ENCODE measurements at places on chromosomes 6 and 20.

DNA sequence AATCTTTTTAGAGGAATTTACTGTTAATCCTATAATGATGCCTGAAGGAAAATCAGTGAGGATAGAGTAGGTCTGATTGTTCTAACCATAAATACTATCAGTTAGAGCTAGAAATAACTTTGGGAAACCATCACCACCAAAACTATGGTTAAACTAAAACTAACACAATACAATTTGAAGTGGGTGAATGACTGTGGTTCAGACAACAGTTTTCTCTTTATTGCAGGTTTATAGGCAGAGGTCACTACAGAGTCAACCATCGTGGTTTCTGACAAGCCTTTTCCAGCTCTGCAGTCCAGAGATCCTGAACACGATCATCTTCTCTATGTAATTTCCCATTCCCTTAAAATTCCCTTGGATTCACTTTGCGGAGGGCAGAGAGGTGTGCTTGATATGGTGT, 134.3 kb downstream of the IBTK start:
- DNase-seq, result no peak

DNA sequence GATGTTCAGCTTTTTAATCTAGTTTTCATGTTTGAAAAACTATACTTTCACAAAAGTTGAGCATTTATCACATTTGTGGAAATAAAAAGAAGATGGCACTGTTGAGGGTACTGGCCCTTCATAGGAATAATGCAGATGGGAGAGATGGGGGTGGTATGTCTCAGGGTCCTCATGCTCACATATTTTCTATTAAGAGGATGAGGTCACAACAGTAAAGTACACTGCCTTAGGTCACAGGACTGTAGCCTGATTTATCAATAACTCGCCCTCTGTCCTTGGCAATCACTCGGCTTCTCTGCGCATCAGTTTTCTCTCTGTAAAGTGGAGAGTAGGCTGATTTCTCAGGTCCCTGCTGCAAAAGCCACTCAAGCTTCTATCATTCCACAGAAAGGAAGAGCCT, 55.9 kb downstream of the PPP1R3G start:
- DNase-seq, result no peak

DNA sequence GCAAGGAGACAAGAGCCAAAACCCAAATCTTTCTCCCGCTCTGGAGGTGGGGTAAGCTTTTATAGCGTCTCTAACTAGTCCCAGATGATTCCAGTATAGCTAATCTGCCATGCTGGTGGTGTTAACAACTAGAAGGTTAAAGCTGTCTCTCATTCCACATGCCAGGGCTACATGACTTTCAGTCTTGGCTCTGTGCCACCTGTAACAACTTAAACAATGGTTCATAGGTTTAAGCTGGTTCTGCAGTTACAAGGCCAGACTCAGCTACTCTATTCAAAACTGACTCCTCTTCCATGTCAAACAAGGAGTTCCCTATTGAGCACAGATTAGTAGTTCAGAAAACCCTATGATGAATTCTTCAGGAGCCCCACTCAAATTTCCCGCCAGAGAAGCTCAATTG, 128.9 kb downstream of the ELOVL4 start:
- DNase-seq, result no peak

- DNase-seq, result no peak
These were observed 460.2 kb upstream of the BTBD3 start for GRCh38 chr20:11457488-11457887.

- no peak for DNase-seq
These were observed 56.2 kb upstream of the UFL1 start for GRCh38 chr6:96465321-96465903.

- no peak for DNase-seq
These were observed 18.5 kb downstream of the CITED2 start for GRCh38 chr6:139355777-139356445.

DNA sequence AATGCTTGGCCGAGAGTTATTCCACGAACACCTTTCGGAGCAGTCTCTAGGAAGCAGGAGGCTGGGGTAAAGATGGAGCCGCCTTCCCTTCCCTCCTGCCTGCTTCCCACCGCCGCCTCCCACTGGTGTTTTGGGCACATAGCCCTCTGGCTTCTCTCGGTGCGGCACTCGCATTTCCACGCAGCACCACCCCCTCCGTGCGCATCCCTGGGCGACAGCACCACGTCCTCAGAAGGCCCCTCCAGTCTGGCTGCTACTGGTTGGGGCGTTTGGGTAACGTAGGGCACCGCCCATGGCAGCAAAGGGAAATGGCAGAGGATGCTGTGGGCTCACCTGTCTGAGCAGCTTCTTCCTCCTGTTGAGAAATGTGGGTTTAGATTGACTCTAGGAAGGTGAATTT, 2.4 kb downstream of the COL20A1 start:
- no peak for DNase-seq

DNA sequence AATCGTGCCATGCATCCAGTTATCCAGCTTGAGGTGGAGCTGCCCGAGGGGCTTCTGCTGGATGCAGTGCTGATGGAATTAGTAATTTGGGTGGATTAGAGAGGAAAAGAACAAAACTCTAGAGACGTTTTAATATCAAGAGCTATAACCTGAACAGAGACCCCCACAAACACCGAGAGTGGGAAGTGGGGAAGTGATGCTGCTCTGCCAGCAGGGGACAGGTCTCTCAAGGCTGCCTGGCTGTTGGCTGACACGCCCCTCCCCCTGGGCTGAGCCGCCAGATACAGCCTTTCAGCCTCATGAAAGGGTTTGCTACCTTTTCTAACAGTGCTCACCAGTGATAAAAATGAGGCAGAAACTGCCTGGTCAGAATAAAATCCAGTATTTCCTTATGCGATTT, 9.6 kb downstream of the LEMD2 start:
- no peak for DNase-seq

DNA sequence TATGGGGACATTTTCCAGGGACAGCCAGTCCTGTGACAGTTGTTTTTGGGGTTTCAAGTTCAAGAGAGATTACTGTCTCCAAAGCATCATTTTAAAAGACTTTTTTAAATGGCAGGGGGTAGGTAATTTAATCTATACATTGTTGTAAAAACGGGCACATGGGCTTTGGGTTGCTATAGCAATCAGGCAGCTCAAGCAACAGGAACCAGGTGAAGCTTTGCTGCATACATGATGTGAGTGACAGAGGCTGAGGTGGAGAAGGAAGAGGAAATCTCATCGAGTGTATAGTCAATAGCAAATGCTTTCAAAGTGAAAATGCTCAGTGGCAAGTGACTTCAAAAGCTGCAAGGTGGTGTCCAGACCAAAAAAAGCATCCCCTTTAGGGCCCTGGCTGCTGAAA, 277.4 kb upstream of the JAG1 start:
- no peak for DNase-seq

DNA sequence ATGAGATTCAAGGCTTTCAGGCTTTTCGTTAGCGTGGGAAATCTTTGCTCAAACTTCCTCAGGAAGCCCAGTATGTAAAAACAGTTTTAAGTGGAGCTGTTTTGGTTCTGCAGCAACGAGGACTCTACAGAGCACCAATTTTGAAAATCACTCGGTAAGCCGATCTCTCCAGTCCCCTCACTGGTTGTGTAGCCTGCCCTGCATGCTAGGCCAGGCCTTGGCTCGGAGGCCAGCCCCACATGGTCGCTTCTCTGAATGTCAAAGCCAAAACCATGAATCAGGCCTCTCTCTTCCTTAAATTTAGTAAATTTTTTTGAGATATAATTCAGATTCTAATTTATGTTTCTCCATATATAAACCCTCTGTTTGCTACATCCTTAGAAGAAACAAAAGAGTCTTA, 108.0 kb downstream of the CHD6 start:
- no peak for DNase-seq

DNA sequence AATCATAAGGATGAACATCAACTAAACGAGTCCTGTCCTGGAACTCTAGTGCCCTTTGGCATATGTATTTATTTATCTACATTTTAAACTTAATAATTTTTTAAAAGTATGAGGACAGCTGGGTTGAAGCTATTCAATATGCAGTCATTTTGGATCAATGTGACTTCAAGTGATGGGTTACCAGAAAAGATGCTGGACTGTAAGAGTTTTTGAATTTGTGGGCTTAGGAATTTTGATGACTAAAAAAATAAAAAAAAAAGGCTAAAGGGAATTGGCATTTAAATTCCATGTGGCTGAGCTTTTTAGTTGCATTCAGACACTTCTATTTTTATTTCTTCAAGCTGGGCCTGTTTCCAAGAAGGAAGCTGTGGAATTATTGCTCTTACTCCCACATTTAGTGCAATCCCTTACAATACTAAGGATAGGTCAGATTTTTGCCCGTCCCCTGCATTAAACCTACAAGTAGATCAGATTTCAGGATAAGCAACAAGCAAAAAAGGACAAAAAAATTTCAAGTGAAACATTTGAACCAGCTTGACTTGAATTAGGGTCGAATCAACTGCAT, 704.2 kb upstream of the CITED2 start:
- no peak for DNase-seq

- peak; percentile 22 for DNase-seq
These were observed 100.8 kb downstream of the FAM217A start for GRCh38 chr6:3977875-3978711.

- no peak for DNase-seq
These were observed 223.2 kb upstream of the ECI2 start for GRCh38 chr6:4358414-4359107.

GRCh38 chr6:38579010-38579628, 60.6 kb downstream of the BTBD9 start:
- no peak for DNase-seq

DNA sequence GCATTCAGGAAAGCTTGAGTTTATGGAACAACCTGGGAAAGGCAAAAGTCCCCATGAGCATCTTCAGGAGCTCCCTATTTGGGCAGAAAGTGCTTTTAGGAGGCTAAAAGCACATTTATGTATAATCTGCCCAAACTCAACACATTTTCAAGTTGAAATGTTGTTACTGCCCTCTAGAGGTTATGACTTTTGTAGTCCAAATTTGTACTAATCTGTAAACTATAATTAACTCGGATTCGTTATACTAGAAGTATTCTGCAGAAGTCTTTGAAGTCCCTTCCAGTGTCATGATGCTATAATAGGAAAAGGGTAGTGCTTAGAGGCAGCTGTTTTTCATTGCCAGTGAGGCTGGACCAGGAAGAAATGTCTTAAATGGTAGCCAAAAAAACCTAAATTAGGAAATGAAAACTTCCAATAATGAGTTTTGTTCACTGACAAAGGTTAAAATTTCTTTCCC, 44.8 kb upstream of the EMILIN3 start:
- DNase-seq, result no peak

DNA sequence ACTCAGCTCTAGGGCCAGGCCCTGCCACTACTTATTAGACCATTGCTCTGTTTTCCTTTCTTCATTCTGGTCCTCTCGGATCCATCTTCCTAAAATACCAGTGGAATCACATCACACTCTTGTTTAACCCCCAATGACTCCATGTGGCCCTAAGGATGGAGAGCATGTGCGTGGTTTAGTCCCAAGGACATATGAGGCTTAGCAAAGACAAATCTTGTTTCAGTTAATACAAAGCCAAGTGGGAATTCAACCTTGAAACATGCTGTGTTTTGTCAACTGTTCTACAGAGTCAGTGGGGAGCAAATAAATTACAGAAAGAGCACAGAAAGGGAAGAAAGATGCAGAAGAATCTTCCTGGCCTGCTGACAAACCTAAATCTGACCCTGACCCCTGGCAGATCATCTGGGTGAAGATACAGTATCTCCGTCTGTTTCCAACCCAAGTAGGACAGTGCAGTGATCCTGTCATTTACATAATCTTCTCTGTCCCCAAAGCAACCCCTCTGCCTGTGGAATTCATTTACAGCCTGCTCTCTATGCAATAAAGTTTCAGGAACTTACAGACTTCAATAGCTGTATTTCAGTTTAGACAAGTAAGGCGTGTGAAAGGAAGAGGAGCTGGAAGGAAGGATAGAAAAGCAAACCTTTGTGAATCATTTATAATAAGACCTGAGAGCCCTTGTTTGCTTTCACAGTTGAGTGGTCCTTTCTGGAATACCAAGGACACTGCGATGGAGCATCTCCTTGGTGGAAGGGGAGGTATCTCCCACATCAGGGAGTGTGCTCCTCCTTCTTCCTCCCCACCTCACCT, 144.0 kb downstream of the THBS2 start:
- DNase-seq, result no peak

DNA sequence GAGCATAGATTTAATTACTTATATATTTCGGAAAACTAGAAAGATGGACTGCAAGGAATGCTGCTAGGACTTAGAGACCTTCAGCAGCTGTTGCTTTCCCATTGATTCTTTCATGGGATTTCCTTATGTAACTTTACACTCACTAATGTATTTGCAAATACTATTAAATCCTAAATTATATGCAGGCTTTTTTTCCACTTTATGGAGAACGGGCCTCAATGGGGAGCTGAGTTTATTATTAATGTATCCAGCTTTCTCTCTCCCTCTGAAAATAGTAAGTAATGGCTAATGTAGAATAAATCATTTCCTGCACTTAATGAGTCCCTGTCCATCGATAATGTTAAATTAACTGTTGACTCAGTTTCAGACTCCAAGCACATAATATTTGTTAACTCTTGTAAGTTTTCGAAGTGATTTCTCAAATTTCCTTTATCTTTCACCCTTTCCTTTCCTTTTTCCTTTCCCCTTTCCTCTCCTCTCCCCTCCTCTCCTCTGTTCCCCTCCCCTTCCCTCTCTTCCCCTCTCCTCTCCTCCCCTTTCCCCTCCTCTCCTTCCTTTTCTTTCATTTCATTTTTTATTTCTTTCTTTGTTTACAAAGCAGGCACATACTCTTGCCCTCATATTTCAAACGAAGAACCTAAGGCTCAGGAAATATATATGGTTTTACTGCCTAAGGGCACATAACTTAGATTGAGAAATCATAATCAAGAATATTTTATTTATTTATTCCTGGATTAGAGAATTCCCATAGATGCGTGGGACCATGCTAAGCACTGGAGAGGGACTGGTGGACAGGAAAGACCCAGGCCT, 503.6 kb downstream of the MMUT start:
- no peak for DNase-seq

DNA sequence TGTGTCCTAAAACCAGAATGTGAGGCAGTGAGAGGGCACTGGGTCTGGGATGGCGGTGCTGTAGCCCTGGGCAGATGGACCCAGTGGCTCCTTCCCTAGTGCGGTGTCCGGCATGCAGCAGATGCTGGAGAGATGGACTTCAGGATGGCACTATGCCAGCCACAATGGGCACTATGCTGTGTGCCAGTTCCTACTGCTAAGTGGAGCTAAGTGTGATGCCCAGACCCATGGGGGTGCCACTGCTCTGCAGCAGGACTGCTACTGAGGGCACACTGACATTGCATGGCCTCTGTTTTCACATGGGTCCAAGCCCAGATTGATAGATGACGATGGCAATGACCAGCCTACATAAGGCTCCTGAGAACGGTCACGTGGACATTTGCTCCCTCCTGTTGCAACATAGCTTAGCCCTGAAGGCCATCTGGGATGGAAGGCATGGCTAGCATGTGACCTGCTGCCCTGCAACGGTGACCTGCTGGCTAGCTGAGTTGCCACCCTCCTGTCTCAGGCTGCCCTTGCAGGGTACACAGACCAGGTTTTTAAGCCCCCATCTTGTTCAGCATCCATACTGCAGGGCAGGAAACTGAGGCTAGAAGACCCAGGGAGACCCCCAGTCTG, 31.3 kb upstream of the KCNK16 start:
- no peak for DNase-seq

All from GF-D8 (cell line).